ENCODE measurements at places on chromosomes 3 and 15. TPM values are rescaled to one million over a fixed set of nuclear protein-coding genes. Genes with fewer than 3 reads are reported as not detected.

The TMEM212 gene
- not detected for total RNA-seq

The SLTM gene
- total RNA-seq: 69.7 TPM

The CCDC51 gene
- total RNA-seq: 59.1 TPM

The ARL14 gene
- 0.07 TPM for total RNA-seq

DNA sequence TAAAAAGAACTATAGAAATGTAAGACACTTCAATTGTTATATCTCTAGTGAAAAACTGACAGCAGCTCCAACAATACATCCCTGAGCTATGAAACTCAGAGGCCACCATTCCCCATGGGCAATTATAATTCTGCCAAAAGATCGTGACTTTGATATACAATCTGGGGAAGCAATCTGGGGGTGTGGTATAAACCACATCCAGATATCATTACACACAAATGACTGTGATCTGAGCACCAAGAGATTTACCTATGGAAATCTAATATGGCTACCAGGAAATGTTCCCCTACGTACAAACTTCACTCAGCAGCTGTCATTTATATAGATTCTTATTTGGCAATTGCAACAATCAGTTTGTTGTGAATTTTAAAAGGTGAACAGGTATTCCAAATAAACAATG lies 110.3 kb downstream of the FRMD5 start:
- DNase-seq: no peak

GRCh38 chr3:41716471-41716870 lies 245.4 kb downstream of the ULK4 start:
- no peak for DNase-seq

- no peak for DNase-seq
These were observed 163.8 kb upstream of the RGMA start for GRCh38 chr15:93252780-93253179.

GRCh38 chr3:58072763-58073130 lies 64.5 kb downstream of the FLNB start:
- DNase-seq: no peak

- no peak for DNase-seq
These were observed 143.3 kb downstream of the EPHA3 start for GRCh38 chr3:89250742-89251141.
